ENCODE measurements at places on chromosomes 1 and 21.
A peak's percentile ranks its signal among the peaks of the same experiment; 100 is the strongest.

DNA sequence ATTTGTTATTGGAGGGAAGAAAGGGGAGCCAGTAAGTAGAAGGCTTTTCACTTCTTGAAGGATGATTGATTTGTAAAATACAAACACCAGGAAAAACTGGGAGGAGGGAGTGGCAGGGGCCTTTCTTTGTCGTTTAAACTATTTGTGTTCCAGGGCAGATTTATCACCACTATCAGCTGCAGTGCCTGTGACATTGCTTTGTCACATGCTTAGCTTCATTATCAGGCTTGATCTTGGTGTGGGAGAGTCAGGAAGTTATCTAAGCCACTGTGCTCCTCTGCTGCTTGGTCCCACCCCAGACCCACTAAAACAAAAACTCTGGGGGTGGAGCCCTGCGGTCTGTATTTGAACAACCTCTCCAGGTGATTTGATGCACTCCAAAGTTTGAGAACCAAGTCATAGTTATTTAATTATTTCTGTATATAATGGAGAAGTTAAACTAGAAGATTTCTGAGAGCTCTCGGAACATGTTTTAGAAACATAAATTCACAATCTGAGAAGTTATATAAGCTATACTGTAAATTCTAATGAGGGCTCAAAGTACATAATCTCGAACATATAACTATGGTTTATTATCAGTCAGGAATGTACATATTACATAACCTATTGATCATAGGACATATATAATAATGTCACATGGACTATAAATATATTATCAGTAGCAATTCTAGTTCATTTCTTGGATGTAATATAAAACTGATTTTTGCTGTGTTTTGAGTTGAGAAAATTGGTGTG is 87.9 kb downstream of the CDC14A start:
- peak; percentile 49 for DNase-seq

GRCh38 chr1:15353839-15354579 is 55.7 kb upstream of the EFHD2 start:
- peak; percentile 30 for DNase-seq

DNA sequence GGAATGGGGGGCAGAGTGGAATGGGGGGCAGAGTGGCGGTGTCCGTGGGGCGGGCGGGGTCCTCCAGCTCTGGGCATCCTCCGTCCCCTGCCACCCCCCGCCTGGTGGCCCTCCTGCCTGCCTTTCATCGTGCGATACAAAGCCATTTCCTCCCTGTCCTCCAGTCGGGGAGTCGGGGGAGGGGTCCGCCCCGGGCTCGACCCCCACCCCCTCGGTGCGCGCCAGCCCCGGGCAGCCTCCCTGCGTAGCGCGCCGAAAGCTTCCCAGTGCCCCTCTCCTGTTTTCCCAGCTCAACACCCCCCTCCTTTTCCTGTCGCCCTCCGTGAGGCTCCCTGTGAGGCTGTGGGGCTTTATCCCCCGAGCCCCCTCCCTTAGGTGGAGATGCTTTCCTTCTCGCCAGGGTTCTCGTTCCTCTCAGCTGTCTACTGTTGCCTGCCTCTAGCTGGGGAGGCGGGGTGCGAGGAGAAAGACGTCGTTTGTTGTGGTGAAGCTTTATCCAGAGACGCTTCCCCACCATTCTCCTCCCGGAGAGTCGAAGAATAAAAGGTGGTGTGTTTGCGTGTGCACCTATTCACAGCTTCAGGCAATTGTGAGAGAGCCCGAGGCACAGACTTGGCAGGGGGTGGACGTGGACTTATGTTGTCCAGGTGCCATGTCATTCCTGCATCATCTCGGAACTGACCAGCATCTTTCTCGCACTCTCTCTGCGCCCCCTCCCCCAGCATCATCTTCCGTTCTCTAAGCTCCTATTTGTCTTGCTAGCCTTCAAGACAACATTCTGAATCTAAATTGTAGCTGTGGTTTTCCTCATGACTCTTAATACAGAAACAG is 848 bp downstream of the DNM3 start:
- peak; percentile 45 for DNase-seq

- peak; percentile 26 for DNase-seq
Measured at GRCh38 chr1:42886800-42887199, 40.4 kb downstream of the ZNF691 start.

GRCh38 chr21:43866659-43867331 is 1.8 kb downstream of the AGPAT3 start:
- no peak for DNase-seq

GRCh38 chr1:156927215-156928042 is 7.0 kb downstream of the LRRC71 start:
- peak; percentile 79 for DNase-seq

- no peak for DNase-seq
Measured at GRCh38 chr1:244319283-244320132, 132.2 kb downstream of the ADSS2 start.

GRCh38 chr1:182080955-182081582 is 19.6 kb upstream of the ZNF648 start:
- DNase-seq, result peak; percentile 60

- DNase-seq, result peak; percentile 59
Measured at GRCh38 chr1:153616144-153616916, at the start of gene S100A14. Gene S100A14, minus strand, starts transcription at chr1:153616325. Its CDS starts 467 bp downstream, at chr1:153615858.

DNA sequence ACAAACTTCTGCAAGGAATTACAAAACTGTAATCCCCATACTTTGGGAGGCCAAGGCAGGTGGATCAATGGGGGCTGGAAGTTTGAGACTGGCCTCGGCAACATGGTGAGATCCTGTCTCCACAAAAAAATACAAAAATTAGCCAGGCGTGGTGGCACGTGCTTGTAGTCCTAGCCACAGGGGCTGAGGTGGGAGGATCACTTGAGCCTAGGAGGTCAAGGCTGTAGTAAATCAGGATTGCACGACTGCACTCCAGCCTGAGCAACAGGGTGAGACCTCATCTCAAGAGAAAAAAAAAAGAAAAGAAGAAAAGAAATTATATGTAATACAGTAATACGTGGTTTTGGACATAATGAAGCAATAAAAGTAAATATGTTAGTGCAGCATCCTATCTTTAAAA is 138.2 kb downstream of the COP1 start:
- DNase-seq, result no peak

All from lung (tissue), 17 donors.